ENCODE measurements at places on chromosomes 13 and 19. TPM values are rescaled to one million over a fixed set of nuclear protein-coding genes. Genes with fewer than 3 reads are reported as not detected.

Gene PROZ
- total RNA-seq, result not detected

Gene EDNRB
- 2.6 TPM for total RNA-seq

Gene KLF5
- 1.9 TPM for total RNA-seq

Gene ICAM4
- total RNA-seq, result 0.49 TPM

Gene PEPD
- 73.7 TPM for total RNA-seq

Gene F7
- not detected for total RNA-seq

Gene PSG4
- not detected for total RNA-seq
